ENCODE measurements at places on chromosomes 13 and 19.

DNA sequence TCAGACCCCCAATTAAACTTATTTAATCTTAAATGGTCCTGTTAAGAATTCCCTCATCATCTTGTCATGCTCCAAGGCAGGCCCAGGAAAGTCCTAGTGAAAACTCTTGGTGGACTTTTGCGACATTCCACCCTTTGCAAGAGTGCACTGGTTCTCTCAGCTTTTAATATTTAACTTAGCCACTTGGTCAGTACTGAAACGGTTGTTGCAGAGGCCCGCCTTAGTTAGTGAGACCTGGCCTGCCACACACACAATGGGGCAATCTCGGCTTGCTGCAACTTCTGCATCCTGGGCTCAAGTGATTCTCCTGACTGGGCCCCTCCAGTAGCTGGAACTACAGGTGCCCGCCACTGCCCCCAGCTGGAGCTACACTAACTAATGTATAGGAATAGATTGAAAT is 1366.0 kb downstream of the UQCRFS1 start:
- DNase-seq: no peak

DNA sequence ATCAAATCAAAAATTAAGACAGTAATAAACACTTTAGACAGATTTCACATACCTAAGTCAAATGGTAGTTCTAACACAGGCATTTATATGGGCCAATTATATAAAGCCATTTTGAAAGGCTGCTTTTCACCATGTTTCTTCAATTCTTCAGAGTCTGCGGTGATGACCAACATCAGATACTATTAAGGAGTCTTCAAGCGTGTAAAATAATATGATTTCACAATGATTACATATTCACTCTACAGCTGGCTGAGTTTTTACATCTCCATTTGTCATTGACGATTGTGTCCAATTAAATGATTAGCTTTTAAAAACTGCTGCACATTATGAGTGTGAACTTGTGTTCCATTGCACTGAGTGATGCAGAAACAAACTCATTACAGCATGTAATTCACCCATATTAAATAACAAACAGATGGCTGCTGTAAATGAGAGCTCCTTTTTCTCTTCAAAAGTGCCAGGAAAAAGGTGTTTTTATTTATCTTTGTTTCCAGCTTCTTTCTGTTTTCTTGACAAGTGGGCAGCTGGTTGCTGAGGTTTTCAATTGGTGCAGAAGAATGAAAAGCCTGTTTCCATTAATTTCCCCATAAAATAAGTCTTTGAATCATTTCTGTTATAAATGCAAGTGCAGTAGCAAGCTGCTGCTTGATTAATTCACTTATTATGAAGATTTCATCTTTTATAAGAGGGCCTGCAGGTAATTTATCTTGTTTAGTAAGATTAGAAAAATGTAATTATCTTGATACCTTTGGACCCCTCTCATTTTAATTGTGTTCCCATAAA is 676.1 kb upstream of the KLHL1 start:
- no peak for DNase-seq

DNA sequence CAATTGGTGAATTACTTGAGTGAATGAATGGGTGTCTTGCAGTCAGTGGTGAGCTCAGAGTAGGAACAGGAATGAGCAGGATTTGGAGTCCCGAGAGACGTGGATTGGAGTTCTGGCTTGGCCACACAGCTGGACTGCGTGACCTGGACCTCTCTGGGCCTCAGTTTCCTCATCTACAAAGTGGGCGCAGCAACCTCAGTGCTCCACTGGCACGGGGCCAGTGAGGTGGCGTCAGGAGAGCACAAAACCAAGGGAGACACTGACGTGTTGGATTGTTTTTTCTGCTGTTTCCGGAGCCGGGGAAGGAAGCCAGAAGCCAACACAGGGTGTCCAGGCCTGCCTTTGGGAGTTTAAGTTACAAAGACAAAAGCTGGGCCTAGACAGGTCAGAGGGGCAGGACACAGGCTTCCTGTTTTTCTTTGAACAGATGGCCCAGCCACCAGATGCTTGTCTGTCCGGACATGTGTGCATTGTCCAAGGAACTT is 6.5 kb upstream of the DOCK6 start:
- no peak for DNase-seq

- no peak for DNase-seq
These were observed 23.6 kb upstream of the NDFIP2 start for GRCh38 chr13:79457390-79457789.

- DNase-seq: no peak
These were observed 1366.1 kb downstream of the PCDH9 start for GRCh38 chr13:65864039-65864438.

- no peak for DNase-seq
These were observed 16.0 kb upstream of the EMC10 start for GRCh38 chr19:50460161-50460765.
